ENCODE measurements at places on chromosomes 6 and 20.

- no peak for DNase-seq
Measured at GRCh38 chr20:51531141-51531710, 11.3 kb downstream of the NFATC2 start.

DNA sequence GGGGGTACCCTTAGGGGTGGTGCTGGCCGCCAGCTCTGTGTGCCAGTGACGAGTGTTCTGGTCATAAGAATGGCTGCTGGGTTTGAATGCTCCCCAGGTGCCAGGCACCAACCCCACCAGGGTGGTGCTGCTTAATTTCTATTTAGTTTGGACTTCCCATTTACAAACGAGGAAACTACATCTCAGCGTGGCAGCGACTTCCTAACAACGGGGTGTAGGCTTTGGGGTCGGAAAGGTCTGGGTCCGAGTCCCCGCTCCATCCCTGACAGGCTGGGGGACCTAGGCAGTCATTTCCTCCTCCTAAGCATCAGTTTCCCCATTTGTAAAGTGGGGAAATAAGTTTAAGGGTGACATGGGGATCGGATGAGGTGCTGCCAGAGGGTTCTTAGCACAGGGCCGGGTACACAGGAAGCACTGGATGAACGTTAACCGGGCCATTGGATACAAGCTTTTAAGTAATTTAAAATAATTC is 30.3 kb downstream of the CEBPB start:
- no peak for DNase-seq

- DNase-seq = peak; percentile 49
Measured at GRCh38 chr20:19973961-19974629, 43.1 kb upstream of the NAA20 start.

DNA sequence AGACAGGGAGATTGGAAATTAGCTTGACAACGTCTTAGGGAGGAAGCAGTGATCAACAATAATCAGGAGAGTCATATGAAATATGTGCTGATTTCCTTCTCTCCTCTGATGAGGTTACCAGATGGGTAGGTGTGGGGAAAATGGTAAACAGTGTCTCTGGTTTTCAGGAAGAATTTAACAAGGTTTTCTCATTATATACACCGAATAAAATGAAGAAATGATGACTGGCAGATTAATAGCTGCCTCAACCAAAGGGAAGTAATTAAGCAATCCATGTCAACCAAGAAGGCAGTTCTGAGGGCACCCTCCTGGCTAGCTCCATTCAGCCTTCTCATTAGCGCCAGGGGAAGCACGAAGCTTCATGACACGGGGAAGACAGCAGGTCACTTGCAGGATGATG is 12.7 kb upstream of the RAMACL start:
- DNase-seq = no peak

DNA sequence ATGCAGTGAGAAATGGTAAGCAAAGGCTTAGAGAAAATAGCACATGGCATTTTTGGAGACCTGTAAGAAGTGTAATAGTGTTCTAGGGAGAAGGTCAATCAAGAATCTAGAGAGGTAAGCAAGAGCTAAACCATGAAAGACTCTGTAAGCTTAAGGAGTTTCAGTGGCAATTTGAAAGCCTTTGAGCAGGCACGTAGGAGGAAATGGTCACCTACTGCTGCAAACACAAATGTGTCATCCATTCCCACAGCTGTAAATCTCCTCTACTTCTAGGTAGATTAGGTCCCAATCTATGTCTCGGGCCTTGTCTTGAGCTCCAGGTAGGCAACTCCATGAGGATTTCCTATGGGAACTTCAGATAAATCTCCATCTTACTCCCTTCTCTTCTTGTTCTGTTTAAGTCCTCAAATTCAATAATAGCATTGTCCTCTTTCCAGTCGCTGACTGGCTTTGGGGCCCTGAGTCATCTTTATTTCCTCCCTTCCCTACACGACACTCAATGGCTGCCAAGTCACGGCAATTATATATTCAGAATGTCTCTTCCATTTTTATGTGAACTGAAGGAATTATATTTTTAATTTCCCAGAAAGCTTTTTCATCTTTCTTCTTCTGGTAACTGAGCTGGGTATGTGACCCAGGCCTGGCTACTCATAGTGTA is 24.2 kb upstream of the PAQR8 start:
- no peak for DNase-seq

GRCh38 chr6:141301779-141302178 is 830.9 kb upstream of the GJE1 start:
- DNase-seq = no peak

GRCh38 chr20:9145142-9145541 is 76.3 kb downstream of the PLCB4 start:
- no peak for DNase-seq

DNA sequence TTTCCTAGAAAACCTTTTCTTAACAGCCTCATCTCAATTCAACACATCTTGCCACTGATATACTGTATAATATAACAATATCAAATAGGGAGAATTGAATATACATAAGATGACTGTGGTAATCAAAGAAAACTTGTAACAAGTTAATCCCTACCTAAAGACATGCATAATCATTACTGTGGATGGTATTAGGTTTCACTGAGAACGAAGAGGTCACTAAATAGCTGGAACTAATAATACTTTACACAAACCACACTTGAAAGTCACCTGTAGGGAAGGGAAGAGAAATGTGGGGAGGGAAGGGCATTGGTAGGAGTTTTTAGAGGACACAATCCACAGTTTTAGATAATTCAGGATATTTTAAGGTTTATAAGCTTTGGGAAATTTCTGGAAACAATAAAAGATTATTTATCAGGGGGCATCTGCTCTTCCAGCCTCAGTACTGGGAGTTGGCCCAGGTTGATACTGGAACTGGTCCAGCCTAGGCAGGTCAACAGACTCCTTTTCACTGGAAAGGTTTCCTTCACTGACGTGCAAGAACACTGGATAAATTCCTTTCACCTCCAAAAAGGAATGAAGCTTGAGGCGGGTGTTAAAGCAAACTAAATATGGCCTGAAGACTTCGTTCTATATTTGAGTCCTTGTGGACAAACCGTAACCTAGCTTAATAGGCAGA is 44.0 kb downstream of the MAP7 start:
- DNase-seq = no peak

DNA sequence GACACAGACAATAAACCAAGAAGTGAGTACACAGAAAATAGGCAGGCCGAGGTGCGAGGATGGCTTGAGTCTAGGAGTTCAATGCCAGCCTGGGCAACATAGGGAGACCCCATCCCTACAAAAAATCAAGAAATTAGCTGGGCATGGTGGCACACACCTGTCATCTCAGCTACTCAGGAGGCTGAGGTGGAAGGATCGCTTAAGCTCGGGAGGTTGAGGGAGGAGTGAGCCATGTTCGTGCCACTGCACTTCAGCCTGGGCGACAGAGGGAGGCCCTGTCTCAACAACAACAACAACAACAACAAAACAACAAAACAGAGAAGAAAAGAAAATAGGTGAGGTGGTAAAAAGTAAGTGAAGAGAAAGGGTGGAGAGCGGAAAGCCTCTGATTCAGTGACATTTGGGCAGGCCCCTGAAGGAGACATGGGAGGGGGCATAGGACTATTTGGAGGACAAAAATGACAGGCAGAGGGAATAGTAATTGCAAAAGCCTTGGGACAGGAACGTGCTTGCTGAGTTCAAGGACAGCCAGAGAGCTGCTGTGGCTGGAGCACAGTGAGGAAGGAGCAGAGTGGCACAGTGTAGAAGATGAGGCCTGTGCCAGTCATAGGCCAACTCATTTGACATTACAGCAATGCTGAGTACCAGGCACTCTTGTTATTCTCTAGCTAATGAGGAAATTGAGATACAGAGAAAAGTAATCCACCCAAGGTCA is 160.6 kb downstream of the VEGFA start:
- DNase-seq = no peak

DNA sequence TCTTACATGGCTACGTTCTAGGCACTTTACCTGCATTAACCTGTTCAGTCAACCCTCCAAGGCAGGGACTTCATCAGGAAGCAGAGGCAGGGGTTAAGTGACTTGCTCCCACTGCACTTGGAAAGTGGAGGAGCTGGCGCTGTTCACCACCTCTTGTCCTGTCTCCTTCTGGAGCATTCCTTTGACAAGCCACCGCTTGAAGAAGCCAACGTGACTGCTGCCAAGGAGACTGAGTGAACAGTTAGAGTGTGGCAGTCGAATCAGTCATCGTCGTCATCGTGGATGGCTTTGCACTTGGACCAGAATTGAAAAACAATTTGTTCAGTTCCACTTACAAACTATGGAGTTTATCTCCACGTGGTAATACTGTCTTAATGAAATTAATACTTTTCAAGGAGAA is 60.9 kb downstream of the TULP4 start:
- no peak for DNase-seq

GRCh38 chr6:131976545-131977061 is 25.4 kb upstream of the CCN2 start:
- no peak for DNase-seq

- no peak for DNase-seq
Measured at GRCh38 chr6:34090529-34090928, 55.4 kb downstream of the GRM4 start.

- peak; percentile 20 for DNase-seq
Measured at GRCh38 chr6:6758915-6759654, 170.6 kb downstream of the LY86 start.

DNA sequence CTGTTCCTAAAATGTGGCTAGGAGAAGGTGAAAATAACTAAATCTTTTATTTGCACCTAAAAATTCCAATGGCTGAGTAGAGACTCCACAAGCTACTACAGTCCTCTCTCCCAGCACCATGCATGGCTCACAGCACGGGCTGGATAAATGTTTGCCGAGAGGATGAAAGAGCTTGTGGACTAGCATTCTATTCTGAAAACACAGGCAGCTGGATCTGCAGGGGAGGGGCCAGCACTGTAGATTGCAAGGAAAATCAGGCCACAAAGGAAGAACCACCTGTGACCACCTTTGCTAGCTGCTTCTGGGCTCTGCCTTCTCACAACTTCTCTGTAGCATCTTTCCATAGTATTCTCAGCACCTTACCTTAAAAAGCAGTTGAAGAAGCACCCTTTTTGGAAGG is 46.6 kb downstream of the CLIC5 start:
- DNase-seq = no peak

- DNase-seq = no peak
Measured at GRCh38 chr6:72824833-72825232, 203.0 kb downstream of the KCNQ5 start.

- no peak for DNase-seq
Measured at GRCh38 chr6:7169296-7169721, 61.5 kb downstream of the RREB1 start.

- peak; percentile 7 for DNase-seq
Measured at GRCh38 chr6:27332692-27333641, 20.9 kb upstream of the POM121L2 start.

- peak; percentile 40 for DNase-seq
Measured at GRCh38 chr20:36493801-36494114, 47.6 kb upstream of the MYL9 start.

DNA sequence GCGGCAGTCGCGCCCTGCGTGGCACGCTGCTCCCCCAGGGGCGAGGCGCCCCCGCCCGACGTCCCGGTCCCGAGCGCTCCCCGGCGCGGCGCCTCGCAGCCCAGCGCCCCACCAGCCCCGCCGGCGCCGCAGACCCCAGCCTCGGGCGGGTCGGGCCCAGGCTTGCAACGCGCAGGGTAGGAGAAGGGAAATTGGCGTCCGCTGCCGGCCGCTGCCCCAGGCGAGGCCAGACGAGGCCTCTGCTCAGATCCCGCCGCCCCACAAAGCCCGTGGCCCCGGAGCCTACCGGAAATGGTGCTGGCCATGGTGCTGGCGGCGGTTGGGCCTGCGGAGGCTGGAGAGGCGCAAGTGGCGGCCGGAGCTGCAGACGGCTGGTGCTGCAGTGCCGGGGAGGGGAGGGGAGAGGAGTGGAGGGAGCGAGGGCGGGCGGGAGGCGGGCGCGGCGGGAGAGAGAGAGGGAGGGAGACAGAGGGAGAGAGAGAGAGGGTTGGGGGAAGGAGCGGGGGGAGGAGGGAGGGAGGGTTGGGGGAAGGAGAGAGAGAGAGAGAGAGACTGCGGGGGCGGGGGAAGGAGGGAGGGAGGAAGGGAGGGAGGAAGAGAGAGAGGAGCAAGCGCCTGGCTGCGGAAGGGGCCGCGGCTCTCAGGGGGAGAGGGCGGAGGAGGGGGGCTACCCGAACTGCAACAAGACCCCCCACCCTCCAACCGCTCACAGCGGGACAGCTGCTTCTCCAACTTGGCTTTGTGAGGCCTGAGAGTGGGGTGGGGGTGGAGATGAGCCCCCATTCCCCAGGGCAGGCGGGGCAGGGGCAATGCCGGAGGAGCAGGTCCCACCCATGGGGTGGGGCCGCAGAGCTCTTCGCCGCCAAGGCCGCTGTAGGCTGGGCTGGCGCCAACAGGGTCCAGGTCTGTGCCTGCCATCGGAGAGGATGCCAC is at the start of gene STMN3:
TSS of gene STMN3 (minus strand) at position 384 of the 933 bp plus-strand sequence. CDS start at position 305, 79 bp downstream.
- DNase-seq = peak; percentile 86

DNA sequence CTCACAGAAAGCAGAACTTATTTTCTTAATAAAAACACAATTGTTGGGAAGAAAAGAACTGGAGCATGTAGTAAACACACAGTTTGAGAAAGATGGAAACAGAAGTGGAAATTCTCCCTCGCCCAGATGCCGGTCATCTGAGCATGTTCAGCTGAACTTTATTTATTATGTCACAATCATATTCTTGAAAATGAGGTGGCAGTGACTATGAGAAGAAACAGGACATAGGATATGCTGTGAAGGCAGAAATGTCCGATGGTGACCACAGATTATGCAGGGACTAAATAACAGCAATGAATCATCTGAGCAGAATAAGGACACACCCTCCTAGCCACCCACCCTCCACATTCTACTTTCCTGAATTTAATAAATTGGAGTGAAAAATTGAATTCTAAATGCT is 425.3 kb upstream of the NOX3 start:
- DNase-seq = no peak

- DNase-seq = no peak
Measured at GRCh38 chr20:7703996-7704395, 236.3 kb downstream of the HAO1 start.

DNA sequence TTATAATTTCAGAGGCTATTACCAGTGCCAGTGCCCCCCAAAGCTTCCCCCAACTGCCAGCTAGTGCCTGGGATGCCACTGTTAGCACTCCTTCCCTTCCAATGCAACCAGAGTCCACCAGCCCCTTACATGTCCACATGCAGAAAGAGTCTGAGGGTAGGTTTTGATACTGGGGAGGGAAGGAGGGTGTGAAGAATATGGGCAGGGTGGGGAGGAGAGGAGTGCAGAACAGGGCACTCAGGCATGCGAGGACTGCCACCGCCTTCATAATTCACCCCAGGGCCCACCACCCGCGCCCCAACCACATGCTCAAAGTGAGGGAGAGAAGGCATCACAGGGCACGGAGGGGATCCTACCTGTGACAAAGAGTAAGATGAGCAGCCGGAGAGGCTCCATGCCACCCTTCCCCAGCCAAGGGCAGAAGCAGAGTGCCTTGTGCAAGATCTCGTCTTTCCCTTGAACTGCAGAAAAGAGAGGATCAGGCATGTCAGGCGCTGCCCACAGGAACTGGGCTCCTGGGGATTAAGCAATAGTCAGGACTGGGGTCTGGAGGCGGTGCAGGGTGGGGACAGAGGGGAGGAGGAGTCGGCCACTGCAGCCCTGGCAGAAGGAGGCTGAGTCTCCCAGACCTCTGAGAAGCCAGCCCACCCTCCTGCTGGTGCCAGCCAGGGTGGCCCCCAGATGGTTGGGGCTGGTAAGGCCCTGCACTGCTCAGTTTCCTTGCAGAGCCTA is at the start of gene TREM2:
TSS of gene TREM2 (minus strand) at position 430 of the 732 bp plus-strand sequence. CDS start at position 396, 34 bp downstream.
- no peak for DNase-seq

All from substantia nigra (tissue), 51 donors.